ENCODE measurements at places on chromosomes 1 and 21. TPM values are rescaled to one million over a fixed set of nuclear protein-coding genes. Genes with fewer than 3 reads are reported as not detected.

MYOG gene
- total RNA-seq, result not detected

OTUD3 gene
- 10.8 TPM for total RNA-seq

GRCh38 chr1:43995984-43996732 is 4.8 kb downstream of the CCDC24 start:
- DNase-seq, result no peak

DNA sequence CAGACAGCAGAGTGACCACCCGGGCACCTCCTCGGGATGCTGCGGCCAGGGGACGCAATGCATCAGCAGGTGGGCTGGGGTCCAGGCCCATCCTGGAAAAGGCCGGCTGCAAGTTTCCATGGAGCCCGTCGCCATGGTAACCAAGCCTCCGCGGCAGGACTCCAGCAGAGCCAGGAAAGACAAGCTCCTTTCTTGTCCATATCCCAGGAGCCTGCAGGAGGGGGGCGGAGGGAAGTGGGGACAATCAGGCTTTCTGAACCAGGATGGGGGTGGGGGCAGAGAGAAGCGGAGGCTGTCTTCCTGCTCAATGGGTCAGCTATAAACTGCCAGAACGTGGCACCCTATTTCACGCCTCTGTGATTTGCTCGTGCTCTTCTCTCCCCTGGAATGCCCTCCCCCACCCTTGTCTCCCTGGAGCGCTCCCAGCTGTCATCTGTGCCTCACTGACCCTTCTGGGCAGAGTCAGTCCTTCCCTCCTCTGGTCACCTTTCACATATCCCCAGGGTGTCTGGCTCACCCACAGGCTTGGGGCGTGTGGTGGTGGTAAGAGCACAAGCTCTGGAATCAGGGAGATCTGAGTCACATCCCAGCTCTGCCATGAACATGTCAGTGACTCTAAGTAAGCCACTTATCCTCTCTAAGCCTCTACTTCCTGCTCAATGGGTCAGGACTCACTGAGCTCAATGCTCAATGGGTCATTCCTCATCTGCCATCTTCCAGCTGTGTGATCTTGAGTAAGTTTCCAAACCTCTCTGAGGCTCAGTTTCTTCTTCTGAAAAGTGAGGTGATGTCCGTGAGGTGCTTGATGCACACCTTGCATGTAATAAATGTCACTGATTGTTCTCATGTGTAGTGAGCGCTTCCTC is 58.9 kb upstream of the LAPTM5 start:
- DNase-seq, result no peak

DNA sequence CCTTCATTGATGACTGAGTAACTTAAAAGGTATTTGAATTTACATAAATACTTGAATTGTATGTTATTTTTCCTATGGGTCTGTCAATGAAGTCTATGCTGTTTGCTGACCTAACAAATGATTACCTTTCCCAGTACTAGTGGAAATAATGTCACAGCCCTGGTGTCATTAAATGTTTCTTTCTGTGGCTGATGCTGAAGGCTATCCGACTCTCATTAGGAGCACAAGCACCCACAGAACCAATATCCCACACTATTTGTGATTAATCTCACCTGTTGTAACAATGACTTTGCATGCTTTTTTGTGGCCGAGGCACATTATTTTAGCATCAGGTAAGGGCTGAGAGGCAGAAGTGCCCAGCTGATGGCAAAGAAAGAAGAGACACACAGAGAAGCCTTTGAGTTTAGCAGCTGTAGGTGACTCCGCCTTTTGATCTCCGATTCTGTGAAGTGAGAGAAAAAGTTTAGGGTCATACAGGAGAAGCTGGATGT is 25.8 kb upstream of the TRIM45 start:
- DNase-seq, result no peak

DNA sequence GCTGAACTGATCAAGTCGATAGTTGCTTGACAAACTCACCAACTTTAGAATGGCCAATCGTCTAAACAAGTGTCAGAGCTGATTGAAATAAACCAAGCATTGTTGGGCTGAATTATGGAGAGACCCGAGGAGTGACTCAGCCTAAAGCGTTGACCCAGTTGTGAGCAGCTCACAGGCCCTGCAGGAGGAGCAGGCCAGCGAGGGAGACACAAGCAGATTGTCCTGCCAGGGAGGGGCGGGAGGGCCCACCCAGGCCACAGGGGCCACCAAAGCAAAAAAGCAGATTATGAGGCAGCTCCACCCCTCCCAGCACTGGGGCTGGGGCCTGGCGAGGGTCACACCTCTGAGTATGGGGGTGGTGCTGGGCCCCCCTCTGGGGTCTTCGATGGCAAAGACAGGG is 10.1 kb upstream of the MATN1 start:
- no peak for DNase-seq

- DNase-seq, result no peak
These were observed 53.6 kb upstream of the LAPTM5 start for GRCh38 chr1:30811187-30811586.

DNA sequence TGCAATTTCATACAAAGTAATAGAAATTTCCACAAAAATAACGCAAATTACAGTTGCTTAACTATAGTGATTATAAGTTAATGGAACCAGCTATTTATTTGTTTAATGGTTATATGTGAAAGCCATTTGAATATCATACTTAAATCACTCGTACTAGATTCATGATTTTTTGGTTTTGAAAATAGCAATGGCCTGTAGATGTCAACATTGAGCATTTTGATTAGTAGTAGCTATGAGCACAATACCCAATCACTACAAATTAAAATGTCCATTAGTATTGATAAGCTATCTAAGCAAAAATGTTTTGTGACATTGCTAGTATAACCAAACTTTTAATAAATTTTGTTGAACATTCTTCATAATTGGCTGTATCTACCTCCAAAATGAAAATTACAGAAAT is 10.0 kb downstream of the COL24A1 start:
- DNase-seq, result no peak

ZSWIM5 gene
- total RNA-seq, result 0.26 TPM

GRCh38 chr1:107315652-107316051 is 174.8 kb downstream of the NTNG1 start:
- DNase-seq, result no peak

INSRR gene
- not detected for total RNA-seq

DNA sequence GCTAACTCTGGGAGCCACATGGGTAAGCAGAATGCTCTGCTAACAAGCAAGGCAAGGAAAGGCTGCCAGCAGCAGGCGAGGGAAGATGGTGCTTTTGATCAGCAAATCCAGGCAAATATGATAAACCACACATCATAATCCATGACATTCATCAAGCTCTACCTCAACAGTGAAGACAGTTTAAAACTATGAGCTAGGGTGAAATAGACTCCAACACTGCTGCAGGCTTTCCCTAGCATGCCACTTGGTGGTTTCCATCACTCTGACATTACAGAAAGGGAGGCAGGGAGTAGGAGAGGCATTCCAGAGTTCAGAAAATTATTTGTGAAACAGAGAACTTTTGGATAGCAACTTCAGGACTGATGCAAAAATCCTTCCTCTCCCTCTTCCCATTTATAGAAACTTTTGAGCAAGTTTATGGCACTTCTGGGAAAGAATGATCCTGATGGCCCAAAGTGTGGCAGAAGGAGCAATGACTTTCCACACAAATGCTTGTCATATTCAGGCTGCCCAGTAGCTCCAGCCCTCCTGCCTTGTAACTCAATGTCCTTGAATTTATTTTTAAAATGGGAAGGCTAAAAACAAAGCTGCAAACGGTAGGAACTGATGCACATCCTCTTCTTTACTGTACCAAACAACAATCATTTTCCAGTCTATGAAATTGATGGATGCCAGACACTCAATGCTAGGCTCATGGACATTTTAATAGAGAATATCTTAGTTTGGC is 70.8 kb downstream of the SMYD2 start:
- DNase-seq, result no peak

DNA sequence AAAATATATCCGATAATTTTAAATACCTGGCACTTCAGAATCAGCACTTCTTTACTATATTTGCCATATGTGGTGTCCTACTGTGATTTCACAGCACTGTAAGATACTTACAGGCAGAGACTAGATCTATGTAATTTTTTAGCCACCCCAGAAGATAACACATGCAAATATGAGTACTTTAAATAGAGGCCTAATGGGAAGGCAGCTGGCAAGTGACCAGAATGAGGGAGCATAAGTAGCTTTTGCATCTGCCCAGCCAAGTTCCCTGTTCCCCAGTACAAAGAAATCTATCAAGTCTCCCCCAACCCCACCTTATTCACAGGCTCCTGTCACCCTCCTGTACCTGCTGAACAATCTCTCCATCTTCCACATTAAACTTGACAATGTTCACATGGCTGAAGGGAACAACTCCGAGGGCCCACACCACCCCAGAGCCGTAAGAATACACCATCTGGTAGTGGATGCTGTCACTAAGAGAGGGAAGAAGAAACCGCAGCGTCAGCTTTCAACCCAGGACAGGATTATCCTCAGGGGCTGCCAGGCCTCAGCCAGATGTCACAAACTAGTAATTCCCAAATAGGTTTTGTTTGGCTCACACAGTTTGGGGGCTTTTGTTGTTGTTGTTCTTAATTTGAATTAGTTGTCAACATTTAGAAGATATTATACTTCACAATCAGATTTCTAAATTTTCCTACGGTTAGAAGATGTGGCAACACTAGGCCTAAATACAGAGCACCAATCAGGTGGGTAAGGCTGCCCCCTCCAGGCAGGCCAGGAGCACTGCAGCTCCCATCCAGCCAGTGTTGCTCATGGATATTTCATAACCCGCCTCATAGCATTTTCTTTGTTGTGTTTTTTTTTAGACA is 10.4 kb downstream of the EMC1 start:
- peak; percentile 85 for DNase-seq

- no peak for DNase-seq
These were observed 326.7 kb downstream of the SIPA1L2 start for GRCh38 chr1:232303222-232303620.

DNA sequence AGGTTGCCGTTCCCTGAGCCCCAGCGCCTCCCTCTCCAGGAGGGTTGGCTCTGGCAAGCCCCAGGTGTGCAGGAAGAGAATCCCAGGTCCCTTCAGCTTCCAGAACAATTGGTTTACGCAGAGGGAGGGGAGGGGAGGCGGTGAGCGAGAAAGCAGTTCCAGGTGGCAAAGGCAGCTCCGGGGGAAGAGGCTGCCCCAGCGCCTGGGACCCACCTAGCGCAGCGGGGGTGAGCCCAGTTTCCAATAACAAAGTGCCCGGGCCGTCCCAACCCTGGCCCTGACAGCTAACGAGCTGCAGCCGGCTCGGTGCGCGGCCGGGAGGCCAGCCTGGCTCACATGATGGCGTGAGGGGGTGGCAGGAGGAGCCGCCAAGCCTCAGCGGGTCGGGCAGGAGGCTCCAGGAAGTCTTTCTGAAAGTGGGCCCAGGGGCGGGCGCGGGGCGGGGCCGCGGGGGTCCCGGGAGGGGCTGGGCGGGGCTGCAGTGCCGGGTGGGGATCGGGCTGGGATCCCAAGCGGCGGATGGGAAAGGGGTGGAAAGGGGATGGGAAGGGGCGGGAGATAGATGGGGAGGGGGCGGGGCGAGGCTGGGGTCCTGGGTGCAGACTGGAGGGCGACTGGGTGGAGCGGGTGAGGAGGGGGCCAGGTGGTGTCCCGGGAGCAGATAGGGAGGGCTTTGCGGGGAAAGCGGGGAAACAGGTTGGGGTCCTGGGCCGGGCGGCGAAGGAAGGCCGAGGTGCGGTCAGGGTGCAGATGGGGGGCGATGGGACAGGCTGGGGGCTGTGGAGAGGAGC is 22.8 kb downstream of the DHRS3 start:
- peak; percentile 51 for DNase-seq

DNA sequence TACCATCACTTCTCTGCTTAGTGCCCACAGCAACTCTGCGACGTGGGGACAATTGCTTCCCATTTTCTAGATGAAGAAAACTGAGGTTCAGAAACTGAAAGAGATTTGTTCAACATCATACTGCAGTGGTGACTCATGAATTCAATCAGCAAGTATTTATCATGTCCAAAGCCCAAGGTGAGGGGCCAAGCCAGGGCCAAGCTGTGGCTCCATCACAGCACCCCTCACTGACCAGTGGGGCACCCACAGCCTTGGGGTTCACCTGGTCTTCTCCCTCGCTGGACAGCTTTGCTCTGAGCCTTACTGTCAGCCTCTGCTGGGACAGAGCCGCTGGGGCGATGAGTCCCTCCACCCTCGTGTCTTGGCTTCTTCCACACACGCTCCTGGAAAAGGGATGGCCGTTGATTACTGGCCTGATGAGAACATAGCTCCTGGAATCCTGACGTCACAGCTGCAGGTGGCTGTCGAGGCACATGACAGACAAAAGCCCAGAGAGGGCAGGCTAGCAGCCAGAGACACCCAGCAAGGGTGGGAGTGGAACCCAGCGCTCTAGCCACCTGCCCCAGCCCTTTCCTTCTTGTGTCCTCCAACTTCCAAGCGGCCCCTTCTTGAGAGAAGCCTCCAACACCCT is 6.2 kb downstream of the EDN2 start:
- DNase-seq, result no peak

LRRC39 gene
- total RNA-seq, result 0.36 TPM

GUCA2B gene
- total RNA-seq, result not detected

DNA sequence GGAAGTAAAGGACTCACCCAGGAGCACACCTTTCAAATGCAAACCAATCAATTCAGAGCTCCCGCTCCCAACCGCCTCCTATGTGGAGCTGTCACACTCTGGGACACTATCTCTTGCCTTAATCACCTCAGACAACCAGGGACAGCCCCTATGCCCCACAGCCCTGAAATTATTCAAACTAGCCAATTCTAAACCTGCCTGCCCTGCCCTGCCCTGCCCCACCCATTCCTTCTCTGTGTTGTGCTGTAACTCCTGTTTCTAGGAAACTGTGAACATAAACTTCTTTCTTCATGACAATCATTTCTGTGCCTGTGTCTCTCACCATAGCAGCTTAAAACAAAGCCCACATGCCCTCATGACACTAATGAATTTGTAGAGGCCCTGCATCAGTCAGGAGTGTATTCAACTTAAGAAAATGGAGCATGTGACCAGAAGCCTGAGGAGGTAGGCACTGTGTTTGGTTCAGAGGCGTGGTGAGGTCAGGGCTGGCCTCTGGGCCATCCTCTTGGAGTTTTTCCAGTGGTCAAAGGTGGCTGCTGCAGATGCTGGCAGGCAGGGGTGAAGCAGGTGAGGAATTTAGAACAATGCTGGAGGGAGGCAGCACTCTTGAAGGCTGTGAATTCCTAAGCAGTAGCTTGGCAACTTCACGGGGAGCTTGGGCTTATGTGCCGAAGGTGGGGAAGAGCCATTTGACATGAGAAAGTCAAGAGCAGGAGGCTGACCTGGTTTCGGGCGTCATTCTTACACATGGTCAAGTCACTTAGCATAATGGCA is 74.5 kb downstream of the RHOU start:
- DNase-seq, result peak; percentile 38

MAP3K7CL gene
- 6.3 TPM for total RNA-seq

DNA sequence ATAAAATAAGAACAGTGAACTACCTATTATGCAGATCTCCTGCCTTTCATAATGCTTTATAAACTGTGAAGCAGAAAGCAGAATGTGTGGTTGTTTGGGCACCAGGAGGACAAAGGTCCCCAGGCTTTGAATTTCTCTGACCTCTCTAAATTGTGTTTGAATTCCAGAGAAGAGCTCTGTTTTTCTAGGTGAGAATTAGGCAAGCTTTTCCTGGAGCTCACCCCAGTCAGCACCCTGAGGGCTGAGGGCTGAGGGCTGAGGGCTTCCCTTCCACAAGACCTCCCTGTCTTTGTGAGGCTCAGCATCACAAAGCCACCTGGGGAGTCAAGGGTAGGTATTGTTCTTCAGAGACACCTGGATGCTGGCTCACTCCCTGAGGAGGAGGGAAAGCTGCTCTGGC is 45.5 kb upstream of the LRIG2 start:
- no peak for DNase-seq

GRCh38 chr1:54459726-54460191 is 53.6 kb upstream of the SSBP3 start:
- DNase-seq, result peak; percentile 36

Measured in activated naive CD4-positive, alpha-beta T cell treated with anti-CD3 and anti-CD28 coated beads for 36 hours (primary cell).